ENCODE measurements at places on chromosomes 13 and 19.

DNA sequence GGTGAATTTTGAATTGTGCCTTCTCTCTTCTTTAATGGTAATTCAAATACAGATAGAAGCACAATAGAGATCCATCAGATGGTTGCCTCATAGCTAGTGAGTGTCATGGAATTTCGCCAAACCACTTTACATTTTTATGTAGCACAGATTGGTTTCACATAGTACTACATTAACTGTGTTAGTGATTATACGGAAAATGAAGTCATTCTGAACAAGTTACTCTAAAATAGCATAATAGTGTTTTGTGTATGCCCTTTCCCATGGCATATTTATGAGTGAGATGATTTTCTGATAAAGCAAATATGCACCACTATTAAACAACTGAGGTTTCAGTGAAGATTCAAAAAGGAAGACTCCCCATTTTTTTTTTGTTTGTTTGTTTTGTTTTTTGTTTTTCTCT, 1623.5 kb downstream of the PCDH9 start:
- no peak for DNase-seq

GRCh38 chr19:43639519-43640423, at the start of gene CADM4:
Gene CADM4, minus strand, starts transcription at chr19:43639850. Its CDS starts 60 bp downstream, at chr19:43639790.
- DNase-seq, result peak; percentile 15

- DNase-seq, result no peak
Measured at GRCh38 chr13:82847595-82847994, 1034.7 kb downstream of the SLITRK1 start.

DNA sequence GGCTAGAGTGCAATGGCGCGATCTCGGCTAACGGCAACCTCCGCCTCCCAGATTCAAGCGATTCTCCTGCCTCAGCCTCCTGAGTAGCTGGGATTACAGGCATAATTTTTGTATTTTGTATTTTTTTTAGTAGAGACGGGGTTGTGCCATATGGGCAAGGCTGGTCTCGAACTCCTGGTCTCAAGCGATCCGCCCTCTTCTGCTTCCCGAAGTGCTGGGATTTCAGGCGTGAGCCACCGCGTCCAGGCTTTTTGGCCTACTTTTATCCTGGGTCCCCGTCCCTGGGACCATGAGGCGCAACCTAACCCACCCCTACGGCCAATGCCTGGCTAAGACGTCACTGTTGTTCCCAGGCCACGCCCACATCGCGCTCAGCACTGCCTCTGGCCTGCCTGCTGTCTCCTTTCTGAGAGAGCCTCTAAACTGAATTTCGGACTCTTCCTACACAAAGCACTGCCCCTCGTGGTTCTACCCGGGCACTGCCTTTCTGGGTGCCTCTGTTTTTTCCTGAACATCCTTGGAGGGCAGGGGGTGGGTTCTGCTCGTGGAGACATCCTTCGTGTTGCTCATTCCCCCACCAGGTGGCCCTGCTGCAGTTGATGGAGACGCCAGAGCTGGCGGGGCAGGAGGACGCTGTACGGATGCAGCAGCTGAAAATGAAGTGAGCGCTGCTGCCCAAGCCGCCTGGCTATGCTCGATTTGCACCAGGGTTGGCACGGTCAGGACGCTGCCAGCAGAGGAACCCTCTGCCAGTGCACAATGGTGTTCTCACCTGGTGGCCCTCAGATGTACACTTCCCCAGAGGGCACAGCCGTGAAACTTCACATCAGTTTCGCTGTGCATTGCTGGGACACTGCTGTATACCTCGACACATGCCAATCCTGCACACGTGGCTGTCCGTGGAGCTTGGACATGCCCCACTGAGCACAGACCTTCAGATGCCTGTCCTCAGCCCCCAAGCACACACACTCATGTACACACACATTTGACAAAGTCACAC, 2.0 kb downstream of the REX1BD start:
- DNase-seq, result no peak

DNA sequence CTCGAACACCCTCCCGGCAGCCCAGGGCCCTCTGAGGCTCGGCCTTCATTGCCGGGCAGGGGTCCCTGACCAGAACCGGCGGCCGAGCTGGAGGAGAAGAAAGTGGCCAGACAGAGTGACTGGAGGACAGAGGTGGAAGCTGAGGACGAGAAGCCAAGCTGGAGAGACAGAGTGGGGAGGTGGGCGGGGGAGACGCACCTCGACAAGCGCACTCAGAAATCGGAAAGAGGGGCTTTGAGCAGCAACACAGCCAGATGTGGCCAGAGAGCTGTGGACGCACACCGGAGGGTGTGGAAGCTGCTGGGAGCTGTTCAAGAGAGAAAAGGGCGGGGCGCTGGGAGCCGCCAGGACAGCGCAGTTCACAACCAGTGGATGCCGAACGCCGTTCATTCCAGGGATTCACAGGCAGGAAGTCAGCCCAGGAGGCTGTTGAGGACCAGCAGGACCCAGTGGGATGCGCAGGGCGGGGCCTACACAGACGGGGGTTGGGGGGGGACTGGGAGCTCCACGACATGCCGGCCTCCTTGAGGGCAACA, 28.2 kb upstream of the C13orf46 start:
- no peak for DNase-seq

GRCh38 chr13:71149498-71150363, 717.3 kb downstream of the DACH1 start:
- DNase-seq, result no peak

Measured in stimulated activated CD8-positive, alpha-beta memory T cell treated with anti-CD3 and anti-CD28 coated beads, Interleukin-4, amount 100 ng/mL, for 1 hour (primary cell).